Endodermal cell (in vitro differentiated cells): ENCODE measurements at places on chromosomes 5 and 9. TPM values are rescaled to one million over a fixed set of nuclear protein-coding genes. Genes with fewer than 3 reads are reported as not detected.

The SLC36A3 gene
- not detected in 2 replicates for total RNA-seq

The NPR3 gene
- total RNA-seq, result 0.11 and 0.20 TPM in 2 replicates

The SPINK4 gene
- 0.70 and 1.3 TPM in 2 replicates for total RNA-seq

The IFNA13 gene
- total RNA-seq, result not detected in 3 replicates

The RORB gene
- 0.05 to 0.18 TPM (median 0.17 TPM) in 3 replicates for total RNA-seq

GRCh38 chr5:155258161-155258560, 244.6 kb downstream of the KIF4B start:
- DNase-seq, result no peak
- no peak overlapping the region for H3K27ac ChIP-seq

DNA sequence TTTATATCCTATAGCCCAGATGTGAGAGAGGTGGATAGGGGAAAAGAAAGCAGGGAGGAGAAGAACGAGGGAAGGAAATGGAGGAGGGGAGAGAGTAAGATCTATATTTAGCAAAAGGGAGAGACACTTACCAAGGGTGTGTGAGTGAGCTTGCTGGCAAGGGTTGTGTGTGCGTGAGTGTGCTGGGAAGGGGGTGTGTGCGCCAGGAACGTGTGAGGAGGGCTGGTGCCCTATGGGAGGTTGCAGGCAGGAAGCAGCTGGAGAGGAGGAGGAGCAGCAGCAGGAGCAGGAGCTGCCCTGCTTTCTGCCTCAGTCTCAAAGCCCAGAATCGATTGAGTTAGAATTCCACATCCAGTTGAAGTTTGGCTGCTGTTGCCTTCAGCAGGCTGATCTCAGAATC, 148.3 kb upstream of the RUSC2 start:
- no peaks in the 10 kb centered on the region for H3K36me3 ChIP-seq
- DNase-seq, result peak; percentile 68
- no peak overlapping the region for H3K4me3 ChIP-seq
- H3K4me1 ChIP-seq, result peaks cover 10% of the 10 kb centered on the region
- no peak overlapping the region for H3K27ac ChIP-seq

GRCh38 chr5:116281309-116281708, 196.5 kb downstream of the COMMD10 start:
- H3K27ac ChIP-seq, result no peak overlapping the region
- H3K4me3 ChIP-seq, result no peak overlapping the region
- H3K27me3 ChIP-seq, result no peaks in the 10 kb centered on the region
- H3K4me1 ChIP-seq, result no peaks in the 10 kb centered on the region
- no peaks in the 10 kb centered on the region for H3K36me3 ChIP-seq

GRCh38 chr9:137705443-137705863, 86.6 kb downstream of the EHMT1 start:
- H3K36me3 ChIP-seq, result no peaks in the 10 kb centered on the region
- H3K4me1 ChIP-seq, result no peaks in the 10 kb centered on the region
- no peak overlapping the region for H3K4me3 ChIP-seq
- H3K27ac ChIP-seq, result no peak overlapping the region
- H3K27me3 ChIP-seq, result no peaks in the 10 kb centered on the region

- no peak for DNase-seq
- H3K36me3 ChIP-seq, result no peaks in the 10 kb centered on the region
- no peaks in the 10 kb centered on the region for H3K4me1 ChIP-seq
- H3K27ac ChIP-seq, result no peak overlapping the region
Measured at GRCh38 chr9:69601698-69602097, 70.5 kb downstream of the APBA1 start.

- H3K27ac ChIP-seq, result no peak overlapping the region
- no peak overlapping the region for H3K4me3 ChIP-seq
- no peaks in the 10 kb centered on the region for H3K27me3 ChIP-seq
Measured at GRCh38 chr9:9924376-9924775, 688.4 kb downstream of the PTPRD start.

GRCh38 chr9:131065599-131065998, 30.7 kb upstream of the AIF1L start:
- H3K4me3 ChIP-seq, result no peak overlapping the region
- H3K27ac ChIP-seq, result no peak overlapping the region
- H3K4me1 ChIP-seq, result no peaks in the 10 kb centered on the region
